ENCODE measurements at places on chromosomes 4 and X.
A peak's percentile ranks its signal among the peaks of the same experiment; 100 is the strongest.

DNA sequence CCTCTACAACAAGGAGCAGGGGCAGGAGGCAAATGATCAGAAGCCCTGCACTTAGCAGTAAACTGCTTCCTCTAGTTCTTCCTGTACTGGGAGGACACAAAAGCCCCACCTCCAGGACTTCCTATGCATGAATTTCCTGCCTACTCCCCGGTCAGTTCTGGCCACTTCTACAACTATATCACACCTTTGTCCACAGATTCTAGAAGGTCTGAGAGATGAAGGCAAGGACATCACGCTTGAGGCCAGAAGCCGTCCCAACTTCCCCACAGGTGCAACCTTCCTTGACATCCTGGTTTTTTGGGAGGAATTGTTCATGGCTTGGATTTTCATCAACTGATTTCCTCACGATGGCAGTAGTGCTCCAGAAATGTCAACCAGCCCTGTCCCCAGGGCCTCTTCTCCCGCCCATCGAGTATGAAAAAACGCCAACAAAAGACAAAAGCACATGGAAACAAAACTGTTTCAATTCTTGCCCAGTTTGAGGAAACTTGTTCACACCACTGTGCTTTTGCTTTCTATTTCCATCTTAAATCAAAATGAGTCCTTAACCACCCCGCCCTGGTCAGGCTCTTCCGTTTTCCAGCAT, 206.5 kb upstream of the STK26 start:
- no peak for DNase-seq

DNA sequence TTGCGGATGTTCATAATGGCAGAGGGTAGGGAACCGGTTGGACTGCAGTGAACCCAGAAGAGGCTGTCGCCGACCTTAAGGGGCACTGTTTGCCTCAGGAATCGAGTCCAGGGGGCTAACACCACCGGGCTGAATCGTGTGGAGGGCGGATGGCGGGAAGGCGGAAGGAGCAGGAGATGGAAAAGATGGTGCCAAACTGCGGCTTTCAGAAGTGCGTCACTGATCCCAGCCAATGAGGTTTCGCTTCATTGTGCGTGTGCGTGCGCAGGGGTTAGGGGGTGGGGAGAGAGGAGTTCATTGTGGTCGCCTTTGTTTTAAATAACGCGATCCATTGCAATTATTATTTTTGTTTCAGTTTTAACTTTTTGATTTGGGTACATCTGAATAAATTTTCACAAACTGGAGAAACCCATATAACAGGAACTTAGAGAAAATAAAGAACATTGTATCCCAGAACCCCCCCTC, at the start of gene NAA11:
TSS of gene NAA11 (minus strand) at position 198 of the 465 bp plus-strand sequence. CDS start at position 14, 184 bp downstream.
- no peak for DNase-seq

- DNase-seq: peak; percentile 49
Measured at GRCh38 chr4:70505151-70505748, 13.1 kb upstream of the AMTN start.

GRCh38 chrX:1205681-1206611, 6.5 kb downstream of the CRLF2 start:
- no peak for DNase-seq

DNA sequence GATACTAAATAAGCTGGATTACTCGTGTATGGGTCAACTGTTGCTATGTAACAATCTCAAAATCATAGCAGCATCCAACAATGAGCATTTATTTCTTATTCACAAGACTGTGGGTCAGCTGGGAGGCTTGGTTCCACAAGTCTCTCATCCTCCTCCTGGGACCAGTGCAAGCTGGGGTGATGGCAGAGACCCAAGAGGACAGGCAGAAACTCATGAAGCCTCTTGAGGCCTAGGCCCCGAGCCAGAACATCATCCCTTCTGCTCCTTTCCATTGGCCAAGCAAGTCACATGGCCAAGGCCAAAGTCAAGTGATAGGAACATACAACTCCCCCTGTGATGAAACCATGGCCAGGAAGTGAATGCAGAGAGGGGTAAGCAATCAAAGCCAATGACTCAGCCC, 422.1 kb downstream of the BCOR start:
- no peak for DNase-seq

GRCh38 chr4:6548201-6548881, 26.6 kb upstream of the MAN2B2 start:
- no peak for DNase-seq

DNA sequence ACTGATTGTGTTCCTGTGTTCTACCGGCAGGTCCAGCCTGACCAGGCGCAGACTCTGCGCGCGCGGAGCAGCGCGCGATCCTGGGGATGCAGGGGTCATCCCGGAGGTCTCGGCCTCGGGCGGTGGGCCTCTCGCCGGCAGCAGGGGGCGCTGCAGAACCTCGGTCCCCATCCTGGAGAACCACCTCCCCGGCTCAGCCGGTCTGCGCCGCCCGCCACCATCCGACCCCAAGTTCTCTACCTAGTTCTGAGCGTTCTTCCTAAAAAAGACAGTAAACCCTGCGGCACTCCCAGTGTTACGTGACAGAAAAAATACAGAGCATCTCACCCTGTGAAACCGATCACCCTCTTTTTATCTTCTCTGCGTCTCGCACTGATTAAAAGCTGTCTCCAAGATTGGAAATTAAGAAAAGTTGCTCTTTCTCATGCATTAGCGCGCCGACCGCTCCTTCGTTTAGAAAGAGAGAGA, 1.6 kb downstream of the TRPC3 start:
- DNase-seq: no peak

GRCh38 chr4:176193938-176194337, 1.4 kb downstream of the SPATA4 start:
- DNase-seq: no peak

DNA sequence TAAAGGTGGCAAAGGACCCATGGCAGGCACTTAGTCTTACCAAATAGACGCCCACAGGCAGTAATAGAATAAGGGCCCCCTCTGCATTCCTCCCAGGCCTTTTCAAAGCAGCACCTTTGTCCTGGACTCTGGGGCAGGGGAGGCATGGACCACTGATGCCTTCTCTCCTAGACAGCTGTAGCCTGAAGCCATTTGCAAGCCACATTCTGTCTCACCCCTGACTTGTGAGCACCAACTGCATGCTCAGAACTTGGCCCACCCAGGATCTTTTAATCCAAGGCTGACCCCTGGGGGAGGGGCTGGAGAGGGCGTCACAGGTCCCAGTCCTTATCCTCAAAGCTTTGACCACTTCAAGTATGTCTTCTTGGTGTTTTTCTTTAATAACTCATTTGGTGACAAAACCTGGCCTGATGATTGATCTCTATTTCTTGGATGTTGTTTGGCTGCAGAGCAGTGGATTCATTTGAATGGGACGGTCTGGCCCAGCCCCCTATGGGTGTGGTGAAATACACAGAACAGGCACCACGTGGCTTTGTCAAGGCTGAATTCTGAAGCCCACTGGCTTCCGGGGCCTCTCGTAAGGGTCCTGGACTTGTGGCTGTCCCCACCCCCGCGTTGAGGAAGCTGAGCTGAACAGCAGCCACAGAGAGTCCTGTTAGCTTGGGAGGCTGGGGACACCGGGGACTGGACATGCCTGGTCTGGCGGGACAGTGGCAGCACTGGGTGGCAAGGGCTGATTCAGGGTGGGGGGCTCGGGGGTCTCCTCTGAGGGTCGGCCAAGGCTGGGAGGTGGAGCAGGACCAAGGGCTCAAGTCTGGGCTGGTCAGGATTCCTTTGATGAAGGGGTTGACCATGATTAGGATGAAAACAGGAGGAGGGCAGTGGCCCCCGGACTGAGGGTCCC, 36.6 kb downstream of the ADRA2C start:
- no peak for DNase-seq

GRCh38 chrX:63128509-63128908, 222.6 kb downstream of the SPIN4 start:
- DNase-seq: no peak

- no peak for DNase-seq
Measured at GRCh38 chr4:170887396-170887795, 797.6 kb upstream of the AADAT start.

DNA sequence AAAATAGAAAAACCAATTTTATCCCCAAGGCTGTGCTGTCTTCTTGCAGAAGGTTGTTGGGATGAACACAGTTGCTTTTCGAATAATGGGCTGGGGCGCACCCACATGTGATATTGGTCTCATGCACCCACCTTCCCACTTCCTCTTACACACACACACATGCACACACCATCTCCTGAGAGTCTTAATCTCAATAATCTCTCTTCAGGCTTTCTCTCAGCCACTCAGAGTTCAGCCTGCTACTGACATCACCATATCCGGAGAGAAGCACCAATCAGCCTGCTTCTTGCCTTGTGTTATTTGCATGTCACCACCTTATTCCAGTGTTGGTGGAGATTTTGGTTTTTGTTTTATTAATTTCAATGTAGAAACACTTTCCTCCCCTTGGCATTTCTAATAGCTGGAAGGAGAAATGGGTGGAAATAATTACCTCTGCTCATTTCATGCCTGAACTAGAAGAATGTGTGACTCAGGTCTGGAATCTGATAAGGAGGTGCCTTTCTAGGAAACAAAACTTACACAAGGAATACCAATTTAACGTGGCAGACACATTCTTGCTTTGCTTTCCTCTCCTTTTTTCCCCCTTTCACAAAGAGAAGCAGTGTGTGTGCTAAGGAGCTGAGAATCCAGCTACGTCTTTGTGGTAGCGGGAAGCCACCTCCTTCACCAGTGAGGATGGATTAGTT, 400.2 kb downstream of the MID1IP1 start:
- DNase-seq: no peak

DNA sequence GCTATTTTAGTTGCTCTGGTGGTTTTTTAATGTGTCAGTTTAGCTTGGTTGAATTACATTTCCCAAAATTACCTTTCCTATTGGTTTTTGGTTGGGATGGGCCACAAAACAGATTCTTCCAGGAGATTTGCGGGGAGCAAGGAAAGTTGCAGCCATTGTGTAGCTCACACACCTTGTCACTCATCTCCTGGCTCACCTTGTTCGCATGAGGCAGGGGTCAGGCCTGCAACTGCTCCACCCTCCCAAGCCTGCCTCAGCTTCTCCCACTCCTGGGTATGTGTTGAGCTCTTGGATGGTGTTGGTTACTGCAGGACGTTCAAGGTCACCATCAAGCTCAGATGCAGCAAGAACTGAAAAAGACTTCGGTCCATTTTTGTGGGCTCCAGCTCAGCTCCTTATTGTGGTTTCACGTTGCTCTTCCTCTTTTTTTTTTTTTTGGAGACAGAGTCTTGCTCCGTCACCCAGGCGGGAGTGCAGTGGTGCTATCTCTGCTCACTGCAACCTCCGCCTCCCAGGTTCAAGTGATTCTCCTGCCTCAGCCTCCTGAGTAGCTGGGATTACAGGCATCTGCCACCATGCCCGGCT, 95.6 kb upstream of the METTL14 start:
- DNase-seq: no peak

DNA sequence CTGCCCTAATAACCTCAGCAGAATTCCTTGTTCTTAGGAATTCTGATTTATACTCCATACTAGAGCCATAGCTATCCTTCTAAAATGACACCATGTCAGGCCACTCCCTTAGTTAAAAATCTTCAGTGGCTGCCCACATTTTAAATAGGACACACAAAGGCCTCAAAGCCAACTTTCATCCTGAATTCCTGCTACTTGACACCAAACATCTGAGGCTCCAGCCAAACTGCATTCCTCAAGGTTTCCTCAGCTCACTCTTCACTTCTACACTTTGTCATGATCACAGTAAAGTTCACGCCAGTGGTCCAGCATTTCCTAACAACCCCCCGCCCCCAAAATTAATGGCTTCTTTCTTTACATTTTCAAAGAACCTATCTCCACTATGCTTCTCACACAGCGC, 124.3 kb downstream of the ADGRA3 start:
- no peak for DNase-seq

GRCh38 chr4:16110661-16111290, 27.0 kb upstream of the PROM1 start:
- DNase-seq: no peak

DNA sequence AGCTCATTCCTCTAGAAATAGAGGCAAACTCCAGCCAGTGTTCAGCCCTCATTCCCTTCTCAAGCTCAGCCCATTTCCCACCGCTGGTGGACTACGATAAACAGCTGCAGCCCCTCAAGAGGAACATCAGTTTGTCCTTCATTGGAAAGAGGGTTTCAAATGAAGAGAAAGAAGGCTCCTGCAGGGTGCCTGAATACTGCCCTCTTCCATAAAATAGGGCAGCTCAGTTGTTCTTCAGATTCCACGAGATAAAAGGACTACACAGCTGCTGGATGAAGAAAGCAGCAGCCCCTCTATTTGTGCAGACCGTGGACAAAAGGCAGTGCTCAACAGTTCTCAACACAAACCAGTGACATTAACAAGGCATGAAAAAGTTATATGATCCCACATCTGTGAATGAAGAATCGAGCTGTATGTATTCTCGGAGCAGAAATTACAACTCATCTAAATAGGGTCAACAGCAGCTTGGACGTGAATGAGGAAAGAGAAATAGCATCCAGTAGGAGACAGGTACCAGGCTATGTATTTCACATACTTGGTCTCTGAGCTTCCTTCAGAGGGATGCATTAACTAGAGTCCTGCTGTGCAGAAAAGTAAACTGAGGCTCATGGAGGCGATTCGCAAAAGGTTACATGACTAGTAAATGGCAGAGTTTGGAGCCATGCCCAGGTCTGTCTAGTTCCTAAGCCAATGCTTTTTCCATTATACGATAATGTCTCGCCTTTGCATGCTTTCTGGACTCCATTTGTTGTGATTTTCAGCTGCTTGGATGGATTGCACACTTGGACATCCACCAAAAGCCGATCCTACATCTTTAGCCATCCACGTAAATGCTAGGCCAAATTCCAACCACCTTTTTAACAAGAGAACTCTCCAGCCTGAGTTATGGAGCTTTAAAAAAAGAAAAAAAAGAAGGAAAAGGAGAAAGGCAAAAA, 301.2 kb upstream of the PPARGC1A start:
- no peak for DNase-seq

- DNase-seq: no peak
Measured at GRCh38 chr4:69075061-69075792, 21.0 kb upstream of the UGT2B7 start.

GRCh38 chr4:8409264-8410065, 31.1 kb downstream of the ACOX3 start:
- DNase-seq: no peak

DNA sequence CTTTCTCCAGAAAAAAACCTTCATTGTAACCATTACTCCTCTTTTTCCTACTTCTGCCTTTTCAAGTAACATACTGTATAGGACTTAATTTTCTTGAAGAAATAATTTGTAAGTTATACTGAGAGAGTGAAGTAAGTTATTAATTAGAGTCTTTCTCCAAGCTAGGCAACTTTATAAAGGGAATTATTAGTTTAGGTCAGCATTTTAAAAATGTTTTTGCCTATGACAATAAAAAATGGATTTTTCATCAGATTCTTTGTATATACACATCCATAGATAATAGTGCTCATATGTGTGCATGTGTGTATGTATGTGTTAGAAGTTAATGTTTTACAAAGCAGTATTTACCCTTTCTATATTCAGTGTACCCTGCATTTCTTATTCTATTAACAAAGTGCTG, 10.4 kb upstream of the NUDT6 start:
- no peak for DNase-seq

Measured in NCI-H774 (cell line).